Suprapubic skin (tissue), 4 donors: ENCODE measurements at places on chromosomes 1 and 21.
A peak's percentile ranks its signal among the peaks of the same experiment; 100 is the strongest.

- no peak for DNase-seq
Measured at GRCh38 chr1:20381961-20382360, 91.3 kb downstream of the VWA5B1 start.

GRCh38 chr1:11641776-11642305, 12.4 kb downstream of the FBXO2 start:
- no peak for DNase-seq

DNA sequence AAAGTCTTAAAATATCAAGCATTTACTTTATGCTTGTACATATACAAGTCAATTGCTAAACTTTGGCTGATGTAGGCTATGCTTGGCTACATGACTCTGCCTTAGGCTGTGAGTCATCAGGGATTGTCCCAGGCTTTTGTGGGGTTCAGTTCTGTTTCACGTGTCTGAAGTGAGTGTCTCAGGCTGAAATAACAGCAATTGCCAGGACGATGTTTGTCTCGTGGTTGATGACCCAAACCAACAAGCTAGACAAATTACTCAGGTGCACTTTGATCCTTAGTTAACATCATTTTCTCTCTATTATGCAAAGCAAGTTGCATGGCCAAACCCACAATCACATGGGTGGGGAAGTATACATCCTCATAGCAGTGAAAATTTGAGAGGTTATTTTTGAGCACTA, 410.1 kb downstream of the BRINP3 start:
- no peak for DNase-seq

GRCh38 chr1:198901266-198901665, 262.4 kb downstream of the PTPRC start:
- no peak for DNase-seq

GRCh38 chr1:34885405-34886247, 26.1 kb upstream of the SMIM12 start:
- DNase-seq, result no peak

DNA sequence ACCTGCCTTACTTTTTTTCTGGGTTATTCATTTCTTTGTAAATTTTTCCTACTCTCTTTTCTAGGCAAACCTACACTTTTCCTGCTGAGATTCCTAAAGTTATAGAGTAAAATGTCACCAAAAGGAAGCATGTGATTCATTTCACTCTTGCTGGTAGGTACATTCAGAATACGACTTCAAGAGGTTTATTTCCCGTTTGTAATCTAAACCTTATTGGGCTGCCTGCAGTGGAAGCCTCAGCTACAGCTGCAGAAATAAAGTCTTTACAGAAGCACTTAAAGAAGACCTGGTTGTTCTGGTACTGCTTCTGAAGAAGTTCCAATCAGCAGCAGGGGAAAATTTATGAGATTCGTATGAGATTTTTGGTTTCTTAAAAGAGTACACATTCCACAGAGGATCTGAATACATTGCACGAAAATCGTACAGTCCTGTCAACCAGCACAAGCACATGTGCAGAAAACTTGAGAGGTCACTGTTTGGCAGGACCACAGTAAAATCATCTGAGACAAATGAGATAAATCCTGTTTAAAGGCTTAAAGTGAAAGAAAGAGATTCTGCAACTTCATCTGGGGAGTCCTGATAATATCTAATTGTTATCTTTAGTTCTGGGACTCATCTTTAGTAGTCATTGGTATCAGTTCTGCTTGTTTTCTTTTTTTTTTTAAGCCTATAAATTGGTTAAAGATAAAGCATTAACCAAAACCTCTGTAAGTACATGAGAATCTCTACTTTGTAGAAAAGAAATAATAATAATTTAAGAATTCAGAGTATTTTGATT, 109.9 kb upstream of the ADGRL2 start:
- no peak for DNase-seq

DNA sequence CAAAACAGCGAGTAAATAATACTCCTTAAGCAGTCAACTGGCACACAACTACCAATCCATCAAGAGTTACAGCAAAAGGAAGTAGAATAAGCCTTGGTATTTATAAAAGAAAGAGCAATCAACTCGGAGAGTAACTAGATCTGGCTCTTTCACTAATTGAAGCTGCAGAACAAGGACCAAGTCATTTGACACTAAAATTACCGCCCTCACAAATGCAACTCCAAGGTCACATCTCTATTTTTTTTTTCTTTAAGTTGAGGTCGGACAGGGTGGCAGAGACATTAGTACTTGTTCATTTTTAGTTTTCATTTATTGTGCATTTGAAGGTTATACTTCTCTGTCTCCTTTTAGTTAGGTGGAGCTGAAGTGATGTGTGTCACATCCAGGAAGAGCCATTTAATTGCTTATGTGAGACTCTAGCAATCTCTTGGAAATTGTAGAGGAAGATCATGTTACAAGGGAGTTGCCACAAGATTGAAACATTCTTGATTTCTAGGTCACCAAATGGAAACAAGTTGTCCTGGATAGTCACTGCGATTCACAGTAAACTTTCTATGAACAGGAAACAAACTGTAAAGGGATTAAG, 138.1 kb upstream of the ADAMTS5 start:
- no peak for DNase-seq

DNA sequence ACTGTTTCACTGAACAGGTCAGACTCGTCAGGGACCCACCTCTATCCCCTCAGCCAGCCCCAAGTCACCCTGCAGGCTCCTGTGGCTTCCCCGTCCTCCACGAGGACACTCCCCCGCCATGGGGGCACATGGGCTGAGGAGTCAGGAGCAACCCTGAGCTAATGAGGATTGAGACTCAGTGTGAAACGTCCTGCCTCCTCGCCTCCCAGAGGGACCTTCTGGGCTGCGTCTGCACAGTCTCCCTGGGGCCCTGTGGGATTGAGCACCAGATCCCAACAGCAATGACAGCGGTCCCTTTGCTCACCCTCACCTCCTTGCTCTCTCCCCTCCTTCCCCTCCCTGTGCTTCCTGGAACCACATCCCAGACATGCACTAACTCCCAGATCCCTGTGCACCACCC, 18.9 kb upstream of the SLC25A33 start:
- DNase-seq, result no peak

DNA sequence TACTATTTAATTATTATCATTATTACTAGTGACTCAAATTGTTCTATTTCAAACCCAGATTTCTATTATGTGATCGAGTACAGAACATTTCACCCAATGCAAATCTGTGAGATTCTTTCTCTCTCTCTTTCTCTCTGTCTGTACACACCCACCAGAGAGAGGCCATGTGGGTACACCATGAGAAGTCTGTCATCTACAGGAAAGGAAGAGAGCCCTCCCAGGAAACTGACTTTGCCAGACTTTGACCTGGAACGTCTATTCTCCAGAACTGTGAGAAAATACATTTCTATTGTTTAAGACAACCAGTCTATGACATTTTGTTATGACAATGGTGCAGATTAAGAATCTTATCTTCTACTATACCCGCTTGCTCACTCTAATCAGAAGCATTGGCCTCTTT, 1091.6 kb downstream of the TTLL7 start:
- DNase-seq, result no peak

GRCh38 chr1:32958827-32959226, 5.8 kb downstream of the RNF19B start:
- no peak for DNase-seq

DNA sequence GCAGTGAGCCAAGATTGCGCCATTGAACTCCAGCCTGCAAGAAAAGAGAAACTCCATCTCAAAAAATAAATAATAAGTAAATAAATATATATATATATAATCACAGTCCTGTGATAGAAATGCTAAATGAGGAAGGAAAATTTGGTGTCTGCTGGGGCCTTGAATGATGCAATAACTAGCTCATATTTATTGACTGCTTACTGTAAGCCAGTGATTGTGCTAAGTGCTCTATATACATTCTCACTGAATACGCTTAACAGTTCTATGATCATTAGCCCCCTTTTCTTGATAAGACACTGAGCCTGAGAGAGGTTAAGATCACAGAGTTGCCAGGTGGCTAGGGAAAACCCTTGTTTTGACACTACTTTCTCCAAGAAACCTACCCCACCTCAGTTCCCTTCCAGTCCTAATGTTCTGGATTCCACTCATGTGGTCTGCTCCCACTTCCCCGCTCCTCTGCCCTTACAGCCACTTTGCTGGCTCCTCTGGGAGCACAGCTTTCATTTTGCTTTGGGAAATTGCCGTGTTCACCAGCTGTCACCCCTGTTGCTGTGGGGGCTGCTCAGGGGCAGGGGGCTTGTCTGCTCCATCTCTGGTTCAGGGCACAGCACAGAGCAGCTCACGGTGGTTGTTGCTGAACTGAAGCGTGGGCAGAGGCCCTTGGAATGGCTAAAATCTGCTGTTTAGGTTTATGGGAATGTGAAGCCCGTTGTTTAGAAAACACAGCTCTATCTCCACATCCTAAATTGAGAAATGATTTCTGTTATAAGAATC, 2.5 kb upstream of the BMP8A start:
- DNase-seq, result no peak

DNA sequence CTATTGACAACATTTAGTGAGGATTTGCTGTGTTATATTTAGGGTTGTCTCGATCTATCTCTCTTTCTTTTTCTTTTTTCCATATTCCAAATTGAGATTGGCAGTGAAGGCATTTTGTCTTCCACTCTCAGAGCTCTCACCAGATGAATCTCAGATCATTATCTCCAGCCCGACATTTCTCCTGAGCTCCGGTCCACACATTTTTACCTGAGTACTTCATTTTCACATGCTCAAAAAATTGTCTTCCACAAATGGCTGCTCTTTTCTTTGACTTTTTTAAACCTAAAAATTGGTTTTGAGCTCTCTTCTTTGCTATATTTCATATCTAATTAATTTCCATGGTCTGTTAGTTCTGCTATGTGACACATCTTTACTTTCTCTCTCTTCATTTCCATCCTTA, 56.9 kb upstream of the ASB17 start:
- no peak for DNase-seq

- no peak for DNase-seq
Measured at GRCh38 chr1:209880031-209880430, 52.3 kb downstream of the UTP25 start.

DNA sequence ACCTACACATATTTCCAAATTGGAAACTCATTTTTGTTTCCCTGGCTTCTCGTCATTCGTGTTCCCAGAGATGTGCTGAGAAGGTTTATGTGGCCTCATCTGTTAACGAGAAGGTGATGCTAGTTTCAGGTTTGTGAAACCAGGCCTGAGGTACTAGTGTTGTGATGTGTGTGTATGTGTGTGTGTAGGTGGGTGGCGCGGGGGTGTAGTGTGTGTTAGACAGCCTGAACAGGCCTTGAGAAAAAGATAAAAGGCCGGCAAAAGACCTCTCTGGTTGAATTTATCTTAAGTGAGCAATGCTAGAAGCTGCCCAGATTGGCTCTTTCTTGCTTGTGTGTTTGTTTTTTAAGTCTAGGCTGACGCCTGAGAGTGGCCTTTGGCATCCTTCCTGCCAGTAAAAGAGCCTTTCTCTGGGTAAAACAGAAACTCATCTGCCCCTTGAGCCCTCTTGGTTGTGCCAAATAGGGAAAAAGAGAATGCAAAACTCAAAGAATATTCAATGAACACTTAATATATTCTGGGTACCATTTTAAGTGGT, 65.8 kb upstream of the HSD17B7 start:
- DNase-seq, result no peak

DNA sequence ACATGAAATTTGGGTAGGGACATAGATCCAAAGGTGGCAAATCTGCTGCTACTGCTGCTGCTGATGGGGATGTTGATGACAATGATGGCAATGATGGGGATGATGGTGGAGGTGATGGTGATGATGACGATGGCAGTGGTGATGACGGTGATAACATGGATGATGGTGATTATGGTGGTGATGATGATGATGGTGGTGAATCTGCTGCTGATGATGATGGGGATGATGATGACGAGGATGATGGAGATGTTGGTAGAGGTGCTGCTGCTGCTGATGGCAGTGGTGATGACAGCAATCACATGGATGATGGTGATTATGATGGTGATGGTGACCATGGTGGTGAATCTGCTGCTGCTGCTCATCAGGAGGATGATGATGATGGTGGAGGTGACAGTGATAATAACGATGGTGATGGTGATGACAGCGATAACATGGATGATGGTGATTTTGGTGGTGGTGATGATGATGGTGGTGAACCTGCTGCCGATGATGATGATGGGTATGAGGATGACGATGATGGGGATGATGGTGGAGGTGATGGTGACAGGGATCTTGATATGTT, 341.0 kb upstream of the VAMP3 start:
- DNase-seq, result no peak

- DNase-seq, result no peak
Measured at GRCh38 chr1:27372022-27372807, 2.4 kb downstream of the FCN3 start.

- DNase-seq, result no peak
Measured at GRCh38 chr1:17661546-17662157, 93.5 kb upstream of the ACTL8 start.

DNA sequence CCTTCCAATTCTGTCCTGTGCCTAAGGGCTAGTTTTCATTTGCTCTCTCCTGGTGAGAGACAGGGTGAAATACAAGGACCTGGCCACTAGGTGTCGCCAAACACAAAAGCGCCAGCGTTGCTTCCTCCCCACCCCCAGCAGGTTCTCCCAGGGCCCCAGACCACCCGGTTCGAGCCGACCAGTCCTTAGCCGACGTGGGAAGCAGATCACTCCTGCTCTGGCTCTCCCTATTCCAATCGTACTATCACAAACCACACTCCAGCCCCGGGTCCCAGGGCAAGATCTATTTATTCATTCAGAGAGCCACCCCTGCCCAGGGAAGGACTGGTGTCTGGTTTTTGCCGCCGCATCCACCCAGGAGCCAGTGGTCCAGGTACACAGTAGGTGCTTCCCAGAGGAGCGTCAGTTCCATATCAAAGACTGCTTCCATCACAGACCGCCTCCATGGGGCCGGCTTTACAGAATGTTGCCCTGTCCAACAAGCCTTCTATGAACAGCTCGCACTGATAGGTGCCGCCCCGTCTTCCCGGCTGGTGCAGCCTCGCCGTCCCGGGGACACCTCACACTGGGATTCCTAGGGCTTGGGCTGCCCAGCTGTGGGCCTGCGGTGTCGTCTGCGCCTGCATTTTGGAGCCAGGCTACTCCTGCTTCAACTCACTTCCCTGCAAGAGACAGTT, 35.0 kb downstream of the CTNNBIP1 start:
- DNase-seq, result peak; percentile 79

DNA sequence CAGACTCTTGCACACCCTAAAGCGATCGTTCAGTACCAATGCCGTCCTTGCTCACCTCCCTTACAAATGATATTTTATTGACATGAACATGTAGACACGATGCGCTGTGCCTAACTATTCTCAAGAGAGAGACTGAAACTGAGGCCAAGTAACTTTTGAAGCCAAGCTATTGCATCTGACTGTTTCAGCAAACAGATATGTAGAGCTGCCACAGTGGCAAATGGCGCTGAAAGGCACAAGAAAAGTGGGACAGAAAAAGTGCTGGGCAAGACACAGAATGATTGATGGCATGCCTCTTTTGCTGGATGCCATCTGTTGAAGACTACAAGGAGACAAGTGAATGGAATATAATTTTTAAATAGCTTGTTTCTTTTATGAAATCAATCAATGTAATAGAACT, 1157.2 kb upstream of the ADGRL4 start:
- DNase-seq, result no peak

DNA sequence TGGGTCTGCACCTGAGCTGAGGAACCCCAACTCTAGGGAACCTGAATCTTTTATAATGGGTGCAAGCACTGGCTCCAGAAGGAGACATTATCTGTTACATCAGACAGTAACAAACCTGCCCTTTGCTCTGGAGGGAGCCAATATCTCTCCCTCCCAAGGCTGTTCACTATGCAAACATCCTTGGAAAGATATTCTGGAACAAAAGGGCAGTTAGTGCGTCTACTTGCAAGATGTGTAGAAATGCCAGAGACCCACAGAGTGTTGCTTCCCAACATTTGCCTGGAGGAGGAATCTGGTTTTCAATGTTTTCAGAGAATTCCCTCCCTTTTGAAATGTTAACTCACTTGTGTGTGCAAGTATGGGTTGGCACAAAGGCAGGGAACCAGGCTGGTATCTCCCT, 31.9 kb downstream of the UMODL1 start:
- DNase-seq, result no peak
